ENCODE measurements at places on chromosomes 4 and X.

DNA sequence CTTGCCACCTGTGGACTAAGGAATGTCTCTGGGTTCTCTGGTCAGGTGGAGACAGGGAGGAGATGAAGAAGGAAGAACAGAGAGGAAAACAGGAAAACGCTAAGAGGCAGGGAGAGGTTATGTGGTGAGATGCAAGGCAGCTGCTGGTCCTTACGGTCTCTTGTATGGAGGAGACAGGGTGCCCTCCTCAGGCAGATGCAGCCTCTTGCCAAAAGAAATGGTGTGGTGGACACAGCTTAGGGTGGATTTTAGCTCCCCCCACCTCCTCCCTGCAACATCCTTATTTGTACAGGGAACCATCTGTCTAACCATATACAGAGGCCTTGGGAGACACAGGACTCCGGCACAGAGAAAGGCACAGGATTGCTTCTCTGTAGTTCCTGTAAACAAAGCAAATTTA, 9.7 kb downstream of the OCIAD2 start:
- no peak for DNase-seq

DNA sequence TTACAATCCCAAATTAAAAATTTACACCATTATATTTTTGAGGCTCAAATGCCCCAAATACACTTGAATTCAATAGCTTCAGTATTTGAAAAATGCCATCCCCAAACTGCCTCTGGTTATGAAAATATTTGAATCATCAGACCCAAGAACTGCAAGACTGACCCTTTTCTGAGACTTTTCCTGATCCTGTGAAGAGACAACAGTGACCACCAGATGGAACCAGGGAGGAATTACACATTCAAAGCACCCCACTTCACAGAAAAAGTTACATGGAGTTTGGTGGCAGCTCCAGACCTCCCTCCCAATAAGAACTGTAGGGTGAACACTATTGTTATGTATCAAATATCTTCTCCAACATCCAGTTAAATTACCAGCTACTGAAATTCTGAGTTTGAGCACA, 44.0 kb upstream of the SCD5 start:
- DNase-seq: no peak

DNA sequence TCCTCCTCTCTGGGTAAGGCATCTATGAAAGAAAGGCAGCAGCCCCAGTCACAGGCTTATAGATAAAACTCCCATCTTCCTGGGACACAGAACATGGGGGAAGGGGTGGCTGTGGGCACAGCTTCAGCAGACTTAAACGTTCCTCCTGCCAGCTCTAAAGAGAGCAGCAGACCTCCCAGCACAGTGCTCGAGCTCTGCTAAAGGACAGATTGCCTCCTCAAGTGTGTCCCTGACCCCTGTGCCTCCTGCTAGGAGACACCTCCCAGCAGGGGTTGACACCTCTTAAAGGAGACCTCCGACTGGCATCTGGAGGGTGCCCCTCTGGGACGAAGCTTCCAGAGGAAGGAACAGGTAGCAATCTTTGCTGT, 89.9 kb downstream of the EFHC2 start:
- DNase-seq: no peak

- DNase-seq: no peak
Measured at GRCh38 chr4:152195888-152196287, 340.0 kb downstream of the FBXW7 start.

DNA sequence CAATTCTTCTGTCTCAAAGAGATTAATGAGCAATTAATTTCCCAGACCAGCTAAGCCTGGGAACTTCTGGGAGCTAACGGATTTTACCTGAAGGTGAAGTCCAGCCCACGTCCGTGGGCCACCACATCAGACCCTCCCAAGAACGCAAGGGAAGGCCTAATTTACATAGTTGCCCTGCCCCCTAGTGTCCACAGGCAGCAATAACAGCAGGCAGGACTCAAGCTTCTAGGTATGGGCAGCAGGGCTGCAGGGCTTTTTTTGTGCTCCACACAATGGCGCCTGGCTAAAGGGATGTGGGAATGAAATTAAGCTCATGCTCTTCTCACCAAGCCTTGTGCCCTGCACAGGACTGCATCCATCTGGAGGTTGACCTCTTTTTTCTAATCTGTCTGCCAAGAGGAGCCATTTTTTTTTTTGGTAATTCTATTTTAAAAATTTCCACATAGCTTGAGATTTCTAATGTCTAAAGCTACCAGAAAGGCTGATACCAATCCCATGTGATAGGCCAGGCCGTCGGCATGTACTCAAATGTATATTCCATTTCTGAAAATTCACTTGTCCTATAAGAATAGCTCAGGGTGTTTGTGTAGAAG, 111.9 kb upstream of the TMEM164 start:
- DNase-seq: peak; percentile 40

DNA sequence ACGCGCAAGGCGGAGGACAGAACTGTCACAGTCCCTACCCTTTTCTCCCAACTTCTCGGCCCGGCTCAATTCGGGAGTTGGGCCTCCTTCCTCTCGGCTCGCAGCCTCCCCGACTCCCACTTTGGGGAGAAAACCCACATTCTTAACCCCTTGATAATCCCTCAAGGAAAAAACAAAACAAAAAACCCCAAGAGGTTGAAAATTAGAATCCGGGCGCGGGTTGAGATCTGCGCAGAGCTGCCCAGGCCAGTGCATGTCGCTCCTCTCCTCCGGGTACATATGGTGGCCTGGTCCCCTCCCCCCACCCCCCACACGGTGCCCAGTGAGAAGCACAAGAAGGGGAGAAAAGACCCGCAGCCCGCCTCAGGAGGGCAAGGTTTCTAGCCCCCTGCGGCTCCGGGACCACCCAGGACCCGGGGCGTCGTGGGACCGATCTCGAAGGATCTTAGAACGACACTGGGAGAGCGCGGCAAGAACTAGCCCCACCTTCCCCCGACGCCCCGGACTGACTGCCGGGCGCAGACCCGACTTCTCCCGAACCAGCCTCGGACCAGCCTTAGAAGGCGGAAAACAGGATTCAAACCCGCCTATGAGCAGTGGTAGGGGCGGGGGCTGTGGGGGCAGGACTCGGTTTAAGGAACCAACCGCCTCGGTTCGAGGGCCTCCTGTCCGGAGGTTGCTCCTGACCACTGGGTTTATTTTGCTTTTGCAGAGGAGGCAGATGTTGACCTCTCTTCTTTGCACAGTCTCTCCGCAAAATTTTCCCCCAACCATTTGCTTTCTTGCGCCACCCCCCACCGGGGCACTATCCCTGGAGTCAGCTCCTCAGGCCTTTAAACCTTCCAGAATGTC, 2.5 kb upstream of the PDGFRA start:
- DNase-seq: no peak

DNA sequence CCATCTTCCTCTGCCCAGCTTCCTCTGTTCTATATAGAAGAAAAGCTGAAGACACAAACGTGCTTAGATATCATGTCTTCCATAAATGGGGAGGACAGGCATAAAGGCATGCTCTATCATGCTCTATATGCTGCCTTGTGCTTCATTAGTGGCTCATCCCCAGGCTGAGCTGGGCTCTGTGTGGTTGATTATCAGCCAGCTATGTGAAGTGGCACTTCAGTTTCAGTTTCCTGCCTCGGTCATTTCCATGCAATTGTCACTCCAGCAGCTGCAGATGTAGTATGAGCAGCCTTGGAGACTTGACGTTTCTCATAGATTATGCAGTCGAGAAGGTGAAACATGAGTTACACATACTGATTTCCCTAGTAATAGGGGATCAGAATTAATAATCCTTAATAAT, 106.2 kb downstream of the SYTL5 start:
- DNase-seq: no peak

DNA sequence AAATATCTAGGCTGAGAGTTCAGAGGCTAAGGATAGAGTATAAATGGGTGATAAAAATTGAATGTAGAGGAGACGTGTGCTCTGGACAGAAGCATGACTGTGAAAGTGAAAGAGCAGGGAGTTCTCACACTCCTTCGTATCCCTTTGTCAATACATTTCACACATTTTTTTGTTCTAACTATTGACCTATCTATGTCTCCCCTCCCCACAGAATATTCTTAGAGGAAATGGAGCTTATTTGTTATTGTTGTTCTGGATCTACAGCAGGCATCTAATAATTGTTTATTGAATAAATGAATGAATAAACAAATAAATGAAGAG, 57.6 kb downstream of the ENPEP start:
- DNase-seq: no peak

DNA sequence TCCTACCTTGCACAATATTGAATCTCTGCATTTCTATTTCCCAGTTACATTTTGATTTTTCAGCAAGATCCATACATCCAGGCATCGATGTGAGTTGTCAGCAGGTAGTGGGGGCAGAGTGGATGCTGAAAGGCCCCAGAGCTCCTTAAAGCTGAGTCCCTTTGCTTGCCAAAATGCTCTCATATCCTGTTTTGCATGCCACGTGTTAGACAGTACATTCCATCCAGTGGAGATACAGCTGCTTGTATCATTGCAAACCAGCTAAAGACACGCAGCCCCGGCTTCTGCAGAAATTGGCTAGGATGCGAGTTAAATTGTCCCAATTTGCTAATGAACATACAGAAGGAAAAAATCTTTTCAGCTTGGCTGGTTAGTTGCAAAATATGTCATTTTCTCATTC, 179.6 kb upstream of the MXRA5 start:
- no peak for DNase-seq

- no peak for DNase-seq
Measured at GRCh38 chr4:26152056-26152455, 168.8 kb upstream of the RBPJ start.

GRCh38 chrX:132030264-132030663, 7.2 kb downstream of the STK26 start:
- no peak for DNase-seq

DNA sequence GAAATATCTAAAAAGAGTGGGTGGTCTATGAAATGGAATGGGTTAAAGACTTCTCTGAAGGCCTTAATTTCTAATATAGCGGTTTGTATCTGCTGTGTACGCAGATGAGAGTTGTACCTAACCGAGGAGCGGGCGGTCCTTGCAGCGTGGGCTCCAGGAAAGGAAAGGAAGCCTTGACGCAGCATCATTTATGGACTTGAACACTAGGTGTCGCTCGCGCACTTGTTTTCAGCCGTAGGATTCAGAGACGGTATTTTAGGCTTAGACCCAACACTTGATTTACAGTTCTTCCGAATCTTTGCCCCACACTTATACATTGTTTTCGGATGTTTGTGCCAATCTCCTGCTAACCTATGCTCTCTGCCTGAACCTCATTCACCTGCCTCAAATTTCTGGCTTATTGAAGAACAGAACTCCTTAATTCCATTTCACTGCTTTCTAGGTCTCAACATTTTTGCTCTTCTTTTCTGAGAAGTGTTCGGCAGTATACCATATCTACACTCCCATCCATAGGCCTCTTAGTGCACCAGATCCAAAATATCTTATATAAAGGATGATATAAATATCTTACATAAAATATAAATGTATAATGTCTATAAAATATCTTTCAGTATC, 48.9 kb upstream of the AADAT start:
- peak; percentile 10 for DNase-seq

DNA sequence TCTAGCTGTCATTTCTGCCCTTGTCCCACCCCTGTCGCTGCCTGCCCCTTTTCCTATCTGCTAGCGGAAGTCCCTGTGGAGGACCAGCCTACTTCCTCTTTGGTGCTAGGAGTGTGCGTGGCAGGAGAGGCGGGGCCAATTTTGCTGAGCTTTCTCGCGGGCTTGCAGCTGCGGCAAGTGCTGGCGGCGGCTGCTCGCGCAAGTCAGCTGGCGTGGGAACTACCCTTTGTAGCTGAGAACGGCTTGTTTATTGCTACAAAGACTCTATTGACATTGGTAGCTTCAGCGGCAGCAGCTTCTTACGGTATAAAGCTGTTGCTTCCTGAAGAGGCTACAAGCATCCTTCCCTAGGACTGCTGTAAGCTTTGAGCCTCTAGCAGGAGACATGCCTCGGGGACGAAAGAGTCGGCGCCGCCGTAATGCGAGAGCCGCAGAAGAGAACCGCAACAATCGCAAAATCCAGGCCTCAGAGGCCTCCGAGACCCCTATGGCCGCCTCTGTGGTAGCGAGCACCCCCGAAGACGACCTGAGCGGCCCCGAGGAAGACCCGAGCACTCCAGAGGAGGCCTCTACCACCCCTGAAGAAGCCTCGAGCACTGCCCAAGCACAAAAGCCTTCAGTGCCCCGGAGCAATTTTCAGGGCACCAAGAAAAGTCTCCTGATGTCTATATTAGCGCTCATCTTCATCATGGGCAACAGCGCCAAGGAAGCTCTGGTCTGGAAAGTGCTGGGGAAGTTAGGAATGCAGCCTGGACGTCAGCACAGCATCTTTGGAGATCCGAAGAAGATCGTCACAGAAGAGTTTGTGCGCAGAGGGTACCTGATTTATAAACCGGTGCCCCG, at the start of gene MAGEH1:
TSS of gene MAGEH1 (plus strand) at position 138 of the 843 bp plus-strand sequence. CDS start at position 386, 248 bp downstream.
- DNase-seq: peak; percentile 41

- no peak for DNase-seq
Measured at GRCh38 chr4:176440698-176441097, 120.9 kb downstream of the SPCS3 start.

- DNase-seq: no peak
Measured at GRCh38 chr4:16752150-16752549, 146.3 kb downstream of the LDB2 start.

DNA sequence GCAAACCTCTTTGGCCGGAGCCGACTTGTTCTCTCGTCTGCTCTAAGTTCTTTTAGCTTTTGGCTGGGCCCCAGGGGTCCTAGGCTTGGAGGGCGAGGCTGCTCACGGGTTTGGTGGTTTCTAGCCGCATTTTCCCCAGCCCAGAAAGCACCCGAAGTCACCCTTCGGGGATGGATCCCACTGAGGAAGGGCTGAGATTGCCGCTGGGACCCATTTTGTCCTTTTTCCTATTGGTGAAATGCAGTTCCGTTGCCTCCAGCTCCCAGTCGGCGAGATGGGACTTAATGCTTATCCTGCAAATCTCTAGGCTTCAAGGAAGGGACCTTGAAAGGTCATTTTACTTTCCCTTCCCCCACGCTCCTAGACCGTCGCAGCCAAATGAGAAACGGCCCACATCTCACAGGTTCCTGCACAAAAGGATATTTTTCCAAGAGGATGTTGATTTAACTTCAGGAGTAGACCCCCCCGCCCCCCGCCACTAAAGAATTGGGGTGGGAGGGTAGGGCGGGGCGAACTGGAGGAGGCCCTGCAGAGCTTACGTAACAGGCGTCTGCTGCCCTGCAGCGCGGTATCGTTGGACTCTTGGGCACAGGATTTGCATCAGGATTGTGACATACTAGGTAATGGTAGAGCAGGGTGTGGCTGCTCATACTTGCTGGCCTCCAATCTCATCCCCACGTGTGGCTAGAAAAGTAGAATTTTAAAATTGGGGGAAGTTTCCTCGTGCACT, 564 bp downstream of the PGK1 start:
- no peak for DNase-seq

- DNase-seq: peak; percentile 85
Measured at GRCh38 chr4:4859325-4859798, at the start of gene MSX1. TSS of gene MSX1 (plus strand) at chr4:4859665. CDS start at chr4:4859900, 235 bp downstream.

DNA sequence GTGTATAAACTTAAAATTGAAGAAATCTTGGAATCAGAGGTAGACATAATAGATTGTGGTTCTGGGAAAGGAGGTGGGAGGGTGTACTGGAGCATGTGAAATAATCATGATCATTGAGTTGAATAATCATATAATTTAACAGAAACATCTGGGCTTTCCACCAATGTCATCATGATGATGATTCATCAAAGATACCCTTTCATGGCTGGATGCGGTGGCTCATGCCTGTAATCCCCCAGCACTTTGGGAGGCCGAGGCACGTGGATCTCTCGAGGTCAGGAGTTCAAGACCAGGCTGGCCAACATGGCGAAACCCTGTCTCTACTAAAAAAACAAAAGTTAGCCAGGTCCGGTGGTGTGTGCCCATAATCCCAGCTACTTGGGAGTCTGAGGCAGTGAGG, 6.7 kb upstream of the RUFY3 start:
- DNase-seq: no peak
